ENCODE measurements at places on chromosomes 1 and 21. TPM values are rescaled to one million over a fixed set of nuclear protein-coding genes. Genes with fewer than 3 reads are reported as not detected.

GRCh38 chr1:180235077-180235501 lies 5.0 kb downstream of the LHX4 start:
- peak overlapping the region; percentile 50 for H3K4me3 ChIP-seq
- no peak overlapping the region for H3K27ac ChIP-seq
- peaks cover 99% of the 10 kb centered on the region for H3K27me3 ChIP-seq
- H3K4me1 ChIP-seq, result peaks cover 34% of the 10 kb centered on the region

DNA sequence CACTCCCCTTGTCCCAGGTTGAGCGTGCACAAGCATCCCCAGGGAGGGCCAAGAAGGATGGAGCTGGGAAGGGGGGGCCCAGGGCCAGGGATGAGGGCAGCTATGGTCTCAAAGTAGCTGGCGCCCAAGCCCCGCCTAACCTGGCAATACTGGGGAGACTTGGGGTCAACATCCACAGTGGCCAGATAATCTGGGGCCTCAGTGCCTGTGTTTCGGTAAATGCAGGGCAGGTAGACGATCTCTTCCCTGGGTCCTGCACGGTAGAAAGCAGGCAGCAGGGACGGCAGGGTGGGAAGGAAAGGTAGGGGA lies 3.2 kb downstream of the SELENBP1 start:
- H3K4me1 ChIP-seq, result peaks cover 44% of the 10 kb centered on the region
- DNase-seq, result no peak
- peaks cover 45% of the 10 kb centered on the region for H3K36me3 ChIP-seq
- no peaks in the 10 kb centered on the region for H3K27me3 ChIP-seq
- no peak overlapping the region for H3K27ac ChIP-seq

DNA sequence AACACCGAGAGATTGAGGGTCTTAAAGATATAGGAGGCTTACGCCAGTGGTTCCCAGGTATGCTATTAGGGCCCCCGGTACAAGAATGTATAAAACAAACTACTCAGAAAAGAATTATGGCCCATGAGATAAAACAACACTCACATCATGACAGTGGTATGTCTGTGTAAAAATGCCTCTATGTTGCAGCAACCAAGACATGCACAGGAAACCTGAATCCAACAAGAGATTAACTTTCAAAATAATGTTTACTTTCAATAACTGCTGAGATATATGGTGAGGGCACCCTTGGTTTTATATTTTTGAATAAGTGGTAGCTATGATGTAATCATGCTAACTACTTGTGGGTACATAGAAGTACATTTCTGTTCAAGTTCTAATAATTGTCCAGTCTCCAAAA lies 74.9 kb downstream of the PUM1 start:
- peak overlapping the region; percentile 77 for H3K27ac ChIP-seq
- no peak for DNase-seq
- no peaks in the 10 kb centered on the region for H3K27me3 ChIP-seq
- H3K36me3 ChIP-seq, result peaks cover 26% of the 10 kb centered on the region
- peak overlapping the region; percentile 8 for H3K4me3 ChIP-seq

- H3K27me3 ChIP-seq, result no peaks in the 10 kb centered on the region
- DNase-seq, result no peak
- no peak overlapping the region for H3K27ac ChIP-seq
These were observed 3.3 kb upstream of the MIGA1 start for GRCh38 chr1:77776007-77776700.

DNA sequence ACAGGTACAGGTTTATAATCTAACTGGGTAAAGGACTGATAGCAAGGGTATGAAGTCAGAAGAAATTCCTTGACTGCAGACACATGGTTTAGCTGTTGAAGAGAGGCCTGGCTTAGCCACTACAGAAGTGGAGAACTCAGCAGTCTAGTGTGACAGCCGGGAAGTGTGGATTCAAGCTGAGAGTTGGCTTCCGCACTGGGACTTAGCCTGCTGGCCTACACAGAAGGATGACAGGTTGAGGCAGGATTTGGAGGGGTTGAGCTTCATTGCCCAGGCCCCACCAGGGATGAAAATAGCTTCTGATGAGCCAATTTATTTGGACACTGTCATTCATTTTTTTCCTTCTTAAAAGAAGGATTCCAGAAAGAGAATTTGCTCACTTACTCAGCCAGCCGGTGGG lies 284.4 kb downstream of the PCP4 start:
- no peak for DNase-seq
- H3K4me3 ChIP-seq, result no peak overlapping the region
- no peak overlapping the region for H3K27ac ChIP-seq
- no peaks in the 10 kb centered on the region for H3K4me1 ChIP-seq
- no peaks in the 10 kb centered on the region for H3K36me3 ChIP-seq
- no peaks in the 10 kb centered on the region for H3K27me3 ChIP-seq

LCE1C gene
- total RNA-seq, result not detected

MTX1 gene
- 17.7 TPM for total RNA-seq

Measured in psoas muscle (tissue), 8 donors.